Mesothelial cell of epicardium (in vitro differentiated cells): ENCODE measurements at places on chromosomes 13 and 19. TPM values are rescaled to one million over a fixed set of nuclear protein-coding genes. Genes with fewer than 3 reads are reported as not detected.

TSHZ3 gene
- 82.5 to 87.1 TPM (median 82.9 TPM) in 3 replicates for total RNA-seq

GRCh38 chr13:41905600-41906254 is 55.2 kb downstream of the VWA8 start:
- no peak overlapping the region for H3K27ac ChIP-seq
- H3K27me3 ChIP-seq = no peaks in the 10 kb centered on the region
- H3K4me1 ChIP-seq = no peaks in the 10 kb centered on the region
- H3K36me3 ChIP-seq = peaks cover 5% of the 10 kb centered on the region
- DNase-seq = no peak
- no peak overlapping the region for H3K4me3 ChIP-seq

- peak overlapping the region; percentile 53 for H3K4me3 ChIP-seq
- H3K36me3 ChIP-seq = peaks cover 14% of the 10 kb centered on the region
- H3K4me1 ChIP-seq = peaks cover 34% of the 10 kb centered on the region
- DNase-seq = no peak
- H3K27ac ChIP-seq = peak overlapping the region; percentile 92
Observed at GRCh38 chr19:40445780-40446262, 1.7 kb upstream of the SERTAD3 start.

- peaks cover 3% of the 10 kb centered on the region for H3K36me3 ChIP-seq
- H3K4me3 ChIP-seq = no peak overlapping the region
- no peak for DNase-seq
- no peaks in the 10 kb centered on the region for H3K4me1 ChIP-seq
Observed at GRCh38 chr13:58706421-58706820, 1074.9 kb downstream of the PCDH17 start.

DNA sequence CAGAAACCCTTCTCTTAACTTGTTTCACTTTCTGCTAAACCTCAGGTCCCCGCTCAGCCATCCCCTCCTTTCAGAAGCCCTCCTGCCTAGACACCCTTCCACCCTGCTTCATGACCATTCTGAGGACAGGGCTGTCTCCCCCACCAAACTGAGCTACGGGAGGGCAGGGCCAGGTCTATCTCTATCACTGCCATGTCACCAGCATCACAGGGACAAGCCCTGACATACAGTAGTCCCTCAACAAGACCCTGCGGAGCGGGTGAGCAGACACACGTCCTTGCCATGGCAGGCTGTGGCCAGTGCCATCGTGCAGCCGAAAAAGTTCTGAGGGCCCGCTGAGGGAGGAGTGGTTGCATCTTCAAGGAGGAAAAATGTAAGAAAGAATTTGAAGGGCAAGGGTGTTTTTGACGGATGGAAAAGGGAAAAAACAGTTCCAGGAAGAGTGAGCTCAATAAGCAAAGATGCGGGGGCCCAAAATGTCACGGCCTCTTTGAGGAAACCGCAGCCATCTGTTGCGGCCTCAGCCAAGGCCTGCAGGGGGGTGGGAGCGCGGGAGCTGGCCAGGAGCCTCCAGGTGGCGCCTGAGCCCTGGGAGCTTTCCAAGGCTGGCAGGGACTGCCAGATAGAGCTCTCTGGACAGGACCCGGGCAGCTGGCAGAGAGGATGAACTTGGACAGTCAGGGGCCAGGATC is 8.1 kb downstream of the PTGIR start:
- no peak for DNase-seq
- peaks cover 28% of the 10 kb centered on the region for H3K4me1 ChIP-seq
- no peak overlapping the region for H3K4me3 ChIP-seq
- no peaks in the 10 kb centered on the region for H3K36me3 ChIP-seq

PSG7 gene
- total RNA-seq = not detected in 3 replicates

RDH8 gene
- total RNA-seq = not detected in 3 replicates

GRCh38 chr19:18594096-18594823 is 5.7 kb downstream of the REX1BD start:
- DNase-seq = peak; percentile 82
- peak overlapping the region; percentile 55 for H3K4me3 ChIP-seq
- H3K36me3 ChIP-seq = peaks cover 2% of the 10 kb centered on the region
- peaks cover 28% of the 10 kb centered on the region for H3K4me1 ChIP-seq
- peaks cover 28% of the 10 kb centered on the region for H3K27me3 ChIP-seq

- H3K4me1 ChIP-seq = peaks cover 63% of the 10 kb centered on the region
- H3K36me3 ChIP-seq = peaks cover 1% of the 10 kb centered on the region
- peak within 1 kb of the TSS; percentile 81 for H3K4me3 ChIP-seq
- H3K27me3 ChIP-seq = no peaks in the 10 kb centered on the region
- DNase-seq = peak; percentile 79
- H3K27ac ChIP-seq = peak within 1 kb of the TSS; percentile 91
Observed at GRCh38 chr13:113490496-113491417, at the start of gene DCUN1D2. TSS of gene DCUN1D2 (minus strand) at chr13:113490711. CDS start at chr13:113490669, 42 bp downstream.

GRCh38 chr13:22893204-22893603 is 287.6 kb upstream of the SGCG start:
- H3K27me3 ChIP-seq = no peaks in the 10 kb centered on the region
- H3K27ac ChIP-seq = no peak overlapping the region
- H3K4me3 ChIP-seq = no peak overlapping the region
- DNase-seq = no peak
- H3K4me1 ChIP-seq = peaks cover 12% of the 10 kb centered on the region
- H3K36me3 ChIP-seq = peaks cover 11% of the 10 kb centered on the region

GRCh38 chr19:55406826-55407549 is 600 bp downstream of the UBE2S start:
- peak overlapping the region; percentile 88 for H3K4me3 ChIP-seq
- peak overlapping the region; percentile 67 for H3K27ac ChIP-seq
- no peak for DNase-seq
- peaks cover 19% of the 10 kb centered on the region for H3K36me3 ChIP-seq
- H3K27me3 ChIP-seq = peaks cover 8% of the 10 kb centered on the region
- H3K4me1 ChIP-seq = peaks cover 20% of the 10 kb centered on the region
